ENCODE measurements at places on chromosomes 13 and 19.

DNA sequence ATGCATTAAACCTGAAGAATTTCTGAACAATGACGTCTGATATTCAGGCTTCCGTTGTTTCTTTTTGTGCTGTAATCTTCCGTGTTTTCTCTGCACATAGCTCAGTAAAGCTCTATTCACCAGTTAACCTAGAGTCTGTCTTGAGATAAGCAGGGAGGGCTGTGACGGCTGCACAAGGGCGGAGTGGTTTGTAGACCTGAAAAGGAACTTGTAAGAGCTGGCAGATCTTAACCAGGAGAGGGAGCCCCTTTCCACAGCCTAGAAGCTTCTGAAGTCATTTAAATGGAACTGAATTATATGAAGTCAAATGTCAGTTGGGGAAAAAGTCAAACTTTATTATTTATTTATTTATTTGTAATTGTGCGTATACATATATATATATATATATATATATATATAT is 27.5 kb downstream of the DPRX start:
- no peak for DNase-seq

- DNase-seq: no peak
These were observed 153.8 kb upstream of the SERP2 start for GRCh38 chr13:44219577-44220548.

GRCh38 chr13:47226516-47226915 is 329.7 kb upstream of the HTR2A start:
- DNase-seq: no peak

DNA sequence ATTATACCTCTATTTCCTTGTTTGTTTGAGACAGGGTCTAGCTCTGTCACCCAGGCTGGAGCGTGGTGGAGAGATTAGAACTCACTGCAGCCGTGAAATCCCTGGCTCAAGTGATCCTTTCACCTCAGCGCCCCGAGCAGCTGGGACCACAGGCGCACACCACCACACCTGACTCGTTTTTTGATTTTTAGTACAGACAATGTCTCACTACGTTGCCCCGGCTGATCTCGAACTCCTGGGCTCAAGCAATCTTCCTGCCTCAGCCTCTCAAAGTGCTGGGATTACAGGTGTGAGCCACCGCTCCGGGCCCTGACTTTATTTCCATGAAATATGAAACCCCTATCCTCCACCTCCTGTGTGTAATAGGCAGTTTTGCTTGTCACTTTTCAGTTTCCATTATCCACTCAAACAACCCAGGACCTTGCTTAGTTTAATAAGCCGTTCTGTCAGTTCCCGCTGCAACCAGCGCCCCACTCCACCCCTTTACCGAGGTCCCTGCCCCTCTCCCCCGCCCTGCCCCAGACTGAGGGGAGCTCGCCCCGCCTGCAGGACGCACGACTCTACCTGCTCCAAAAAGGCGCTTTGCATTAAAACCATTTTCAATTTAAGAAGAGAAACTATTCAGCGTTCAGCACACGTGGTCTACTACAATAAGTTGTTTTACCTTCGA is 16.9 kb downstream of the ZNF816 start:
- DNase-seq: no peak

DNA sequence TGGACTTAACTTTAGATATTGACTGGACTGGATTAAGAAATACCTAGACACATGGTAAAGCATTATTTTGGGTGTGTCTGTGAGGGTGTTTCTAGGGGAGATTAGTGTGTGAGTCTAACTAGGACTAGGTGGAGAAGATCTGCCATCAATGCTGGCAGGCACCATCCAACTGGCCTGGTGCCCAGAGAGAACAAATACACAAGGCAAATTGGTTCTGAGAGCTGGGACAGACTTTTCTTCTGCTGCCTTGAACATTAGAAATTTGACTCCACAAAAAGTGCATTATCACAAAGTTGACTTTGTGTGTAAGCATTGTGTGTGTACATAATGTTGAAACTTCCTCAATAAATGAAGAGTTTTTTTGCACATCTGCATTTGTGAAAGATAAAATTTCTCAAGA is 522.1 kb downstream of the SUCLA2 start:
- DNase-seq: no peak

- peak; percentile 37 for DNase-seq
These were observed at the start of gene IZUMO1 for GRCh38 chr19:48746738-48747575. Gene IZUMO1 (minus strand): TSS chr19:48746909. CDS start chr19:48745859, 1,050 bp downstream.

DNA sequence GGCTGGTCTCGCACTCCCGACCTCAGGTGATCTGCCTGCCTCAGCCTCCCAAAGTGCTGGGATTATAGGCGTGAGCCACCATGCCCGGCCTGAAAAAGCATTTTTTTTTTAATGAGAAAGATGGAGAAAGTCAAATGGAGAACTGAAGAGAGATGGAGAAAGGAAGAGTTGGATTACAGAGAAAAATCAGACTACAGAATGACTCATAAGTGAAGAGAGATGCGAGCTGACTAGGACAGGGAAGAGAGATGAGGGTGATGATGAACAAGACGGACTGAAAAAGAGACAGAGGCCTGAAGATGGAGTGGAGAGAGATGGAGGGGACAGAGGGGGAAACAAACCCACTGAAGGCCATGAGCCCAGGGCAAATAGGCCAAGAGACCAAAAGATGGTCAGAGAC is 1.5 kb downstream of the DHX34 start:
- no peak for DNase-seq

DNA sequence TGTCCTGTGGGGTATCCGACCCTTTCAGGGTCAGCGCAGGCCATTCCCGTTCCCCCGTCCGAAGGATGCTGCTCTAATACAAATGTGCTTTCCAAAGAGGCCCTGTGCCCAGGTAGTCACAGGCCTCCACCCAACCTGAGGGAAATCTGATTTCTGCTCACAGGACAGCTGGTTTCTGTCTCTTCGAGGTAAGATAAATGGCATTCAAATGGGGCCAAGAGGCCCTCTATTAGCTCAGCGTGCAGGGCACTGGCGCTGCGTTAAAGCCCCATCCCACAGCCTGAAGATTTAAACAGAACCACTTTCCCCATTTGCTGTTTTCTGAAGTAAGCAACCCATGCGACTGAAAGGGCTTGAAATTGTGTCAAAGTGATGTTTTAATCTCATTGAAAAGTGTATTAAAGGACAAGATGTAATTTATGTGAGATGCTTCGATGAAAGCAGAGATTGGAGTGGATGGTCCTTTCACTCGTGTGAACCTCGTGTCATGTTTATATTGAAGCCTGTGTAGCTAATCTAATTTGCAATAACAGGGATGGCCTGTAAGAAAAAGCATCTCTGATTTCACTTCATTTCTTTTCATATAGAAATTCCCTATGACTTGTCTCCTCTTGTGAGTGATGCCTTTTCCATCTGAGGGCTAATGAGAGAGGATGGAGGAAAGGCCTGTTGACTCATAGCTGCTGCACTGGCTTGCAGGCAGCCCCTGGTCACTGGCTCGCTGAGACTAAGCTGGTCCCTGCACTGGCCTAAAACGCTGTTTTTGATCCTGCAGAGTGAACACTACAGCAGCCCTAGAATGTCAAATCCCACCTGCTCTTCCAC is 7.3 kb upstream of the SOX1 start:
- DNase-seq: no peak

- peak; percentile 44 for DNase-seq
These were observed 31.3 kb upstream of the ISYNA1 start for GRCh38 chr19:18469069-18469846.

DNA sequence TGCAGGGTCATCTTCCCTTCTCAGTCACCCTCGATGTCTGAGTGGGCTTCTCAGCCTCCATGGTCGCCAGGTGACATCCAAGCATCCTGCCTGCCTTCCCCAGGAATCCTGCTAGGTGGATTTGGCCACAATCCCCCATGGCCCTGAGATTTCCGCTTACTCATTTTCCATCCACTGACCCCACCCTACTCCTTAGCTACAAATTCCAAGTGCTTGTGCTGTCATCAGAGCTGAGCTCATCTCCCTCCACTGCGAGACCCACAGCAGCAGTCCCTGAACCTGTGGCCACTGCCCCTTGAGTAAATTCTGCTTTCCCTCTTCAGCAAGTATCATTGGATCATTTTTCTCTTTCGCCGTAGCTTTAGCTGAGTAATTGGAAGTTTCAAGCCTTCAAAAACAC is 90.5 kb upstream of the ANKRD10 start:
- no peak for DNase-seq

Measured in activated CD4-positive, alpha-beta T cell treated with anti-CD3 and anti-CD28 coated beads, Interleukin-2, amount 50 U/mL, for 24 hours (primary cell).